ENCODE measurements at places on chromosomes 4 and X.

- no peak for DNase-seq
These were observed 21.6 kb downstream of the GK start for GRCh38 chrX:30674799-30675198.

- DNase-seq: no peak
These were observed 49.6 kb downstream of the RRAGB start for GRCh38 chrX:55767100-55767499.

DNA sequence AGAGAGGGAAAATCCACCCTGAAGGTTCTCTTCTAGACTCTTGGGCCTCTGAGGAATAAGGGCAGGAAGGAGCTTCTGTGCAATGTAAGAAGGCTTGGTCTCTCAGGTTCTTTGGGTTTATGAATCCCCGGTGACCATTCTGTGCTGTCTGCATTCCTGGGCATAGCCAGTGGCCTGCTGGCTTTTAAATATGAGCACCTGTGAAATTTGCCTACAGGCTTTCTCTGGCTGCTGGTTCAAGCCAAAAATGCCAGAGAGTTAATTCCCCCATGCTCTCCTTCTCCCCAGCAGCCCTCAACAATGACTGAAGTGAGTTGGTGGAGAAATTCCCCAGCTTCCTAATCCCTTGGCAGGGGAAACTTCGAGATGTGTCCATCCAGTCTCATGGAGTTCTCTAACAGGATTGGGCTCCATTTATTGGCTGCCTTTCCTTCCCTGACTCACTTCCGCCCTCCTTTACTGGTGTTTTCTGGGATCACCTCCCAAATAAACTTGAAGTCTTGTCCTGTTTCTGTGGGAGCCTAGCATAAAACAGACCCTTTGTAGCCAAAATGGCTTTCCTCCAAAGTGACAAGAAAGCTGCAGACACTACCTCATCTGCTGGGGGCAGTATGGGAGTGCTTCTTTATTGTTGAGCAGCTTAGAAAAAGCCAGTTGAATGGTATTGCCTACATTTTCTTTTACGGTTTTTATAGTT is 179.4 kb upstream of the CASK start:
- no peak for DNase-seq

- no peak for DNase-seq
These were observed 87.5 kb upstream of the DHX15 start for GRCh38 chr4:24671849-24672248.

DNA sequence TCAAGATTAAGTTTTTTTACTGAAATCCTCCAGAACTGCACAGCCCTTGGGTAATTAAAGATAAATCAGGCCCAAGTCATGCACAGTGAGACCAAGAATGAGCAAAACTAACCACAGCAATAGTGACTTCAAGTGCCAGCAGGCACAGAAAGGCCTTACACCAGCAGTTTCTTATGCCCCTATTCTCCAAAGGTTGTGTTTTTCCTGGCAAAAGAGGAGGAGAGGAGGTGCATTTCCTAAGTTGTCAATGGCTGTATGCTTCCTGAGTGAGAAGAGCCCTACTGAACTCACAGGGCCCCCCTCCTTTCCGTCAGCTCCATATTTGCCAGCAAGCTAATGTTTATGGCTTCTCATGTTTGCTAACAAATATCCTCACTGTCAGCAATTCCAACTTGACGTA is 418.7 kb upstream of the INTU start:
- no peak for DNase-seq

GRCh38 chr4:143282211-143282707 is 54.4 kb upstream of the GAB1 start:
- no peak for DNase-seq

- no peak for DNase-seq
These were observed 474.4 kb downstream of the SH2D1A start for GRCh38 chrX:124820738-124821137.
